T-helper 17 cell (primary cell): ENCODE measurements at places on chromosomes 11 and 22.

- no peak for DNase-seq
These were observed 32.9 kb upstream of the RELT start for GRCh38 chr11:73343076-73343873.

DNA sequence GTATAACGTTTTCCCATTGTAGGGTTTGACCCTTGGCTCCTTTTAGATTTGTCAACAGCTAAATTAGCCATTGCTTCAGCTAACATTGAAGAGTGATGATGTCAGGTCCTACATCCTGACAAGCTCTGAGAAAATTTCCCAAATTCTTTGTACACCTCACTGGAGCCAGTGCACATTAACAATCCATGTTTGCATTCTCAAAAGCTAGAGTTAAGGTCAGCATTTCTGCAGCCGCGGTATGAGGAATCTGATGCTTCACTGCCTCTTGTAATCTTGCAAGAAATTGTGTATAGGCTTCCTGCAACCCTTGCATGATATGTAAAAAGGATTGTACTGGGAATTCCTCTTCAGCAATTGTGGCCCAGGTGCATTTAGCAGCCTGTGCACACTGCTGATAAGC lies 33.1 kb upstream of the NCAM1 start:
- no peak for DNase-seq

DNA sequence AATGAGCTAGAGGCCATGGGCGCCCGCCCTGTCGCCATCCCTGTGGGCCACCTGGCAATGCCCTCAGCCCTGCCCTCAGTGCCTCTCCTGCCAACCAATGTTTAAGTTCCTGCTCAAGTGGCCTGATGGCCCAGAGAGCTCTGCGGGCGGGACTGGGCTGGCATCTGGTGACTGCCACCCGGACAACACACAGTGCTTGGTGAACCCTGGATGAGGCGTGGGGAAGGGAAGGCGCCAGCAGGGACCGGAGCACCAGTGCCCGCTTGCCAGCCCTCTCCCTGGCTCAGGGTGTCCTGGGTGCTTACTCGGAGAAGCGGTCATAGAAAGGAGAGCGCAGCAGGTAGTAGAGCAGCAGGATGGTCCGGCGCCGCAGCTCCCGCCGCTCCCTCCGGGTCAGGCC lies 4.2 kb downstream of the PEX16 start:
- no peak for DNase-seq

GRCh38 chr11:27183672-27184457 lies 143.2 kb downstream of the BBOX1 start:
- no peak for DNase-seq

GRCh38 chr11:101336858-101337257 lies 207.2 kb upstream of the PGR start:
- DNase-seq = no peak

- no peak for DNase-seq
These were observed 783.6 kb downstream of the BRD1 start for GRCh38 chr22:49044091-49044490.

- DNase-seq = no peak
These were observed 3.3 kb downstream of the ADORA2A start for GRCh38 chr22:24430431-24431308.

GRCh38 chr11:72776844-72777754 lies 16.7 kb downstream of the STARD10 start:
- no peak for DNase-seq

GRCh38 chr22:24049211-24049610 lies 38.1 kb downstream of the CABIN1 start:
- DNase-seq = no peak

DNA sequence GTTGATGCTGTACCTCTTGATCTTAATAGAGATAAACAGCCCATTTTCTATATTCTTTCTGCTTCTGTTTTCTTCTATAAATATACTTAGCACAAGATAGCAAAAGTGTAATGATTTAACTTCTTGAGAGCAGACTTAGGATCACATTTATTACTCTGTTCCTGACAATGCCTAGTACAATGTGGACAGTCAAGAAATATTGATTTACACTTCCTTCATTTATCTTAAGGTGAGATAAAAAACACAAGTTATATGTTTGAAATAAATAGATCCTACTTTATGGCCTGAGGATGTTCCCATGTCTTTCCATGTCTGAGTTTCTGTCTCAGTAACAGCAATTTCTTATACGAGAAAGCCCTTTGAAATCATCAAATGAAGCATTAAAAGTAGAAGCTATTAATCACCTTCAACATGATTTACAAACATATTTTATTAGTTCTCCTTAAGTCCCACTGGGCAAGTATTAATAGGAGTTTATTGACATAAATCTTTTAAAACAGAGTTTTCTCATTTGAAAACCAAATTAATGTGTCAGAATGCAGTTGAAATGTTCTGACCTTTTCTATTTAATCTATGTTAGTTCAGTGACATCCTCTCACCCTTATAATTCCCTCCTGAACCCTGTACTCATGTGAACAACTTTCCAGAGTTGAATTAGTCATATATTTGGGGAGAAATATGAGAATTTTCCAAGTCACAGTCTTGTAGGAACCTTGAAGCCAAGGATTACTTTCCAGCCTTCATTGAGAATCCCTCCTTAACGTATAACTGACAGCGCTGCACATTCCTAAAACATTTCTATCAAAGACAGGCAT lies 1611.7 kb upstream of the TENM4 start:
- no peak for DNase-seq

DNA sequence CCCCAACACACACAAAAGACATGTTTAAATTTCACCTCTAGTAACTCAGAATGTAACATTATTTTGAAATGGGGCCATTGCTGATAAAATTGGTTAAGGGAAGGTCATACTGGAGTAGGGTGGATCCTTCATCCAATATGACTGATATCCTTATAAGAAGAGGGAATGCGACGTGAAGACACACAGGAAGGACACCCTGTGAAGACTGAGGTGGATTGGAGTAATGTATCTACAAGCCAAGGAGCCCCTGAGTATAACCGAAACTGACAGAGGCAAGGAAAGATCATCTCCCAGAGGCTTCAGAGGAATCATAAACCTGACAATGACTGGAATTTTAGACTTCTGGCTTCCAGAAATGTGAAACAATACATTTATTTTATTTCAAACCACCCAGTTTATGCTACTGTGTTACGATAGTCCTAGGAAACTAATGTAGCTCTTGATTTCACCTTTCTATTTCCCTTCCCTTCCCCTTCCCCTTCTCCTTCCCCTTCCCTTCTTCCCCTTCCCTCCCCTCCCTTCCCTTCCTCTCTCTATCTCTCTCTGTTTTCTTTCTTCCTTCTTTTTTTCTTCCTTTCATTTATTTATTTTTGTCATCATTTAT lies 1775.4 kb downstream of the LRRC4C start:
- no peak for DNase-seq

- DNase-seq = no peak
These were observed 678.6 kb upstream of the ANO5 start for GRCh38 chr11:21514316-21514715.

DNA sequence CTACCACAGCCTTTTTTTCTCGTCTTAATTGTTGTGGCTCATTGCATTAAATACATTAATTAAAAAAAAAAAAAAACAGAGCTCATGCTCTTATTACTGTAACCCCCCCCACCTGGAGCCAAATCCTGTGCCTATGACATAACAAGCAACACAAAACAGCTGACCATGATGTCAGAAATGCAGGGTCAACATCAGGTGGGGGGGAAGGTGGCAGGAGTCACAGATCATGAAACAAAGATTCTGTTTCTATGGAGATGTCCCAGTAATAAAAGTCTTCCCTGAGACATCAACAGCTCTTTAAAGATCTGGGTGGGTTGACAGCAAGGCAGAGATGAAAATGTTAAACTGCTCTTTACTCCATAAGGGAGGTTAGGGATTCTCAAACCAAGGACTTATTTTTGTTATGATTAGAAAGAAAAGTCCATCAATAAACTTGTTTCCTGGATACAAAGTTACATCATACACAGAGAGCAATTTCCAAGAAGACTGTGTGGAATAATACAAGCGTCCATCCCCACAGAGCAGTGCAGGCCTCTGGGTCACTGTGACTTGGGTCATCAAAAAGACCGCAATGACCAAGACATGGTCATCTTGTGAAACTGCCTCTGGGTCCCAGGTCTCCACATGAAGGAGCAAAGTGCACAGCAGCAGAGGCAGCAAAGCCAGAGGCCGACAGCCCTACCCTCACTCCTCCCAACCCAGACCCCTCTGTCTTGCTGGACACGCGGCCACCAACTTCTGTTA lies 42.7 kb upstream of the CYP2D6 start:
- DNase-seq = no peak

- DNase-seq = no peak
These were observed 15.6 kb upstream of the DENND5A start for GRCh38 chr11:9280655-9281301.

DNA sequence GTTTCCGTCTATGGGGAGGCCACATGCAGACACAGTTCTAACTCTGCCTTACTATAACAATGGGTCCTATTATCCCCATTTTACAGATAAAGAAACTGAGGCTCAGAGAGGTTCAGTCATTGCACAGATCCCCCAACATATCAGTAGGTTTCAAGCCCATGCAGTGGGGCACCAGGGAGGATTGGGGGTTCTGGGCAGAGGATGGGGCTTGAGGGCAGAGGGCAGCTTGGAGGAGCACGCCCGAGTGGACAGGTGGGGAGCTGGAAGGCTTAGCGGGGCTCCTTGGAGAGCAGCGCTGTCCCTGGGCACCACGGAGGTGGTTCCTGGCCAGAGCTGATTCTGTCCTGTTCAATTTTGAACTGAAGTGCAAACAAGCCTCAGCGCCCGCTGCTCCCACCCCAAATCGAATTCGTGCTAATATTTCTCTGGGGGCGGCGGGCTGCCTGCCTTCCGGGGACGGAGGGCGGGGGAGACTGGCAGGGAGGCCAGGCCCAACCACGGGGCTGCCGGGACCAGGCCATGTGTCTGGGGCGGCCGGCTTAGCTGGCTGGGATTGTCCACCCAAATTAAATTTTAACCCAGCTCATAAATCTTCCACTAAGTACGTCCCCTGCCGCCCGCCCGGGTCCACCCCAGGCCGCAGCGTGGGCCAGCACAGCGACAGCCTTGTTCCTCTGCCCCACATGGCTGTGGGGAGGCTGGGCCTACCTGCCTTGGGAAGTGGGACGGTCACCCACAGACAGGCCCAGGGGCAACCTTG lies 49.4 kb downstream of the FLRT1 start:
- DNase-seq = no peak

DNA sequence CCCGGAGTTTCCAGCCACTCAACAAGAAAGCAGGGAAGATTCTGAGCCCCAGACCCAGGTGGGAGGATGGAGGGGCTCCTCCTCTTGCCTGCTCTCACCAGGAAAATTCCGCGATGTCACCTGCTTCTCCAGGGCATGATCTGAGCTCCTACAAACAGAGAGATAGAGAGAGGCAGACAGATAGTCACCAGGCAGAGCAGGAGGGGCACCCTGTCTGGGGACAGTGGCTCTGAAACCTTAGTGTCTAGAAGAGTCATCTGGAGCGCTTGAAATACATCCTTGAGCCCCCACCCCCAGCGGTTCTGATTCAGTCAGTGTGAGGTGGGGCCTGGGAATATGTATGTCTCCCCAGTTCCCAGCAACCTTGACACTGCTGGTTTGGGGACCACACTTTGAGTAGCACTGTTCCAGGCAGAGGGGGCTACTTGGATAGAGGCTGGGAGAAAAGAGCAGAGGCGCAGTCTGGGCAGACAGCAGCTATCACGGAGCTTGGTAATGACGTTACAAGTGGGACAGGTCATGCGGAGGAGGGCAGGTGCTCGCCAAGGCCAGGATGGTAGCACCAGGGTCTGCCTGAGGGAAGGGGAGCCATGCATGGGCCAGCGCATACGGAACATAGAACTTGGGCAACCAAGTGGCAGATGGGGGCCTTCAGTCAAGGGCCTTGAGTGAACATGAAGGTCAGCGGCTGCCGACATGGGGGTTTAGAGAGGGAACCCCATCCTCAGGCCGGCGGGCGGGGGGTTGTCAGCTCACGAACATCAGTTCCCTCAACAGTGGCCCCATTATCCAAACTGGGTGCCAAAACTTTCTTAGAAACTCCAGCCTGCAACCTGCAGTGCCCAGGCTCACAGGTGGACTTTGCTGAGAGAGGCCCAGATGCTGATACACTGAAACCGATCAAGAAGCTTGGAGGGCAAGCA lies 60.9 kb upstream of the MYEOV start:
- DNase-seq = no peak

DNA sequence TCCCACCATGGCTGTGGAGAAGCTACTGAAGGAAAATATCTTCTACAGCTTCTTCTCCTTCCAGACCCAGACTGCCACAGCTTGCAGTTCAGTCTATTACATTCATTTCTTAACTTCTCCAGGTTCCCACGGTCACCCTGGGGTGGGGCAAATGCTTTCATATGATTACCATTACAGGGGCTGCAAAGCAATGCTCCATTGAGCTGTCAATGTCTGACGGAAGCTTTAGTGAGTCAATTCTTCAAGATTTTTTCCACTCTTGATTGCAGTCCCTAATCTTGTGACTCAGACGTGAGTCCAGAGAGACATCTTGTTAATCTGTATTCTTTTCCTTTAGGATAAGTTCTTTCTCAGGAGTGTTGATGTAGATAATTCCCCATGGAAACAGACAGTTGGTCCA lies 233.4 kb upstream of the DDI1 start:
- no peak for DNase-seq

DNA sequence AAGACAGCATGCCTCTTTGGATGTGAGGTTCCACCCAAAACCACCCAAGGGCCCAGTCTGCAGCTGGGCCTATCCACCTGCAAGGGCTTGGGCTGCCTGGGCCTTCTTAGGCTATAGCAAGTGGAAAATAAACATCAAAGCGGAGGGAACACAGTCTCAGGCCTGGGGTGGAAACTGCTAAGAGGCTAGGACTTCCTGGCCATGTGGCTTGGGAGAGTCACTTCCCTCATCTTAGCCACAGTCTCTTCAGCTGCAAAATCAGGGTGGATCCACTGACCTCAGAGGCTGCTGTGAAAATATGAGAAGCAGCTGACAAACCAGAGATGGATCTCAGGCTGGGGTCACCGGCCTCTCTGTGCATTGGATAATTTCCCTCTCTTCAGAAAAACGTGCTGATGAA lies 30.6 kb upstream of the TFIP11 start:
- DNase-seq = no peak

- no peak for DNase-seq
These were observed 9.6 kb upstream of the C1QTNF6 start for GRCh38 chr22:37197451-37198257.

DNA sequence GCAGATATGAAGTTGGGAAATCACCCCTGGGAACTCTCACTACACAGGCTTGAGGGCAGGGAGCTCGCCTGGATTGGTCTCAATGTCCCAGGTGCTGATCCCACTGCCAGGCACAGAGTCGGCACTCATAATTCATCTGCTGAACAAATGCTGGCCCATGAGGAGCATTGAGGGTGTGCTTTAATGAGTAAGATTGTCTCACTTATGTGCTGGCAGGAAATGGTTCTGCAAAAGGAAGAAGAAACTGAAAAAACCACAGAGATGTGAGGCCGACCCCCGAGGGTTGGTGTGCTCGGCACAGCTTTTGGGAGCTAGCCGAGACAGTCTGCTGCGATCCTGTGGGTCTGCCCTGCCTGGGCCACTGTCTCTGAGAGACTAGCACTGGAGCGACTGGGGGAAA lies 9.4 kb downstream of the PLAAT2 start:
- DNase-seq = no peak

DNA sequence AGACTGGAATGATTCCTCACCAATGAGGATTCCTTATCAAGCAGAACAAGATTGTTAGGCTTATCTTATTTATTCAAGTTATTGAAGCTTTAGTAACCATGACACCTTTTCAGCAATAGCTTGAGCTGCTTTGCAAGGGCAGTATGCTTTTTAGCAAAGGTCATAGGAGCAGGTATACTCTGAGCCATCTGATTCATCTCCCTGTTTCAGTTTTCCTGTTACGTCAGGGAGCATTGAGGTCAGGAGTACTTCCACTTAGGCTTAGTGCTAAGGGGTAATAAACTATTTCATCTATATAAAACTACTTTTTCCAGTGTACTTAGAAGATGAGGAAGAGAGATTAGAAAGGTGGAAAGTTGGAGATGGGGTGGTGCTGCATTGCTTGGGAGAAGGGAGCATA lies 17.7 kb upstream of the ANKRD42 start:
- no peak for DNase-seq
